Activated CD4-positive, alpha-beta T cell treated with anti-CD3 and anti-CD28 coated beads for 48 hours (primary cell): ENCODE measurements at places on chromosomes 12 and 14.

DNA sequence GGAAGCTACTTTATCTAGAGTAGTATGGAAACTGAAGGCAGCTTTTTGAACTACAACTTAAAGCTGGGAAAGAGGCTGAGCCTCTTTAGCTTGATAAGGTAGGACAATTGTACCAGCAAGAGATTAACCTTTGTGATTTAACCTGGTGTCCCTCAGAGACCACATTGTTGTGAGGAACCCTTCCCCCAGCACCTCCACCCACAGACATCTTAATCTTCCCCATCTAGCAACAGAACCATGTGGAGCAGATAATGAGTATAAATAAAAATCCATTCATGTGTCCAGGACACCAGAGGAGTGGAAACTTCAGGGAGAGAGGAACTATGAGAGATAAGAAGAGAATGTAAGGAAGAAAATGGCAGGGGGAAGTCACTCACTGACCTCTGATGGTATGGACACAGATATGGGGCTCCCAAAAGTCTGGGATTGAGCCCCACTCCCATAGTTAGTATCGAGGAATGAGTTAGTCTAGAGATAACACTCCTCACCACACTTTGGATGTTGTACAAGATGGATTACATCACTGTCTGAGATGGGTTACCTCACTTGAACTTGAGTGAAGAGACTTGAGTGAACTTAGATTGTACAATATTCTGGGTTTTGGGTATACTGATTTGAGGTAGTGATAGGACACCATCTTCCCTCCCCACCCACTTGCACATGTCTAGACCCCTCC lies 33.9 kb upstream of the SLC38A2 start:
- DNase-seq = no peak

DNA sequence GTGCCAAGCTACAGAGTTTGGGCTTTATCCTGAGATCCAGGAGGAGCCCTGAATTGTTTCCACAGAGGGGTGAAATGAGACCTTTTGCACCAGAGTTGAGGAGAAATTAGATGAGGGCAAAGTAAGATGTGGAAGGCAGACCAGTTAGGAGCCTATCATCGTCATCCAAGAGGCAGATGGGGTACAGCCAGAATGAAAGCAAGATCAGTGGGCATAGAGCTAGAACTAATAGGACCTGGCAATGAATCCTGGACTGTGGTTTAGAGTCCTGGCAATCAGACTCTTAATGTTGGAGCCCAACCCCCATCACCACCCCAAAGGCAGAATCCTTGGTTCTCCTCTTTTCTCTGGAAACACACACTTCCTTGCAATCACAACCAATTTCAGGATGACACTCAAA lies 166.6 kb upstream of the HMGA2 start:
- no peak for DNase-seq

GRCh38 chr12:102365365-102365764 lies 115.0 kb downstream of the IGF1 start:
- no peak for DNase-seq

DNA sequence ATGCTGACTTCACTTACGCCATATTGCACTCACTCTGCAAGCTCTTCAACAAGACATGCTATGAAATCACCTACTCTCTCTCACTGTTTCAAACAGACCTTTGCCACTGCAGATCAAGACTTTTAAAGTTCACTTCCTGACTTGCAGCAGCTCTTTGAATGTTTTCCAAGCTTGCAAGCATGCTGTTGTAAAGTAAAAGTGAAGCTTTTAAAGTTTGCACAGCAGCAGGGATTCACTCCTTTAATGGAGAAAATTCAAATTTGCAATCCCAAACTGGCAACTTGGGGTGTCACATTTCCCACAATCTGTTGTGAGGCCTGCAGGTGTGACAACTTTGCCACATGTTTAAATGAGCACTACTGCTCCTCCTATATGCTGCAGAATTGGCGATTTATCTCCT lies 270.9 kb downstream of the ALX1 start:
- no peak for DNase-seq

DNA sequence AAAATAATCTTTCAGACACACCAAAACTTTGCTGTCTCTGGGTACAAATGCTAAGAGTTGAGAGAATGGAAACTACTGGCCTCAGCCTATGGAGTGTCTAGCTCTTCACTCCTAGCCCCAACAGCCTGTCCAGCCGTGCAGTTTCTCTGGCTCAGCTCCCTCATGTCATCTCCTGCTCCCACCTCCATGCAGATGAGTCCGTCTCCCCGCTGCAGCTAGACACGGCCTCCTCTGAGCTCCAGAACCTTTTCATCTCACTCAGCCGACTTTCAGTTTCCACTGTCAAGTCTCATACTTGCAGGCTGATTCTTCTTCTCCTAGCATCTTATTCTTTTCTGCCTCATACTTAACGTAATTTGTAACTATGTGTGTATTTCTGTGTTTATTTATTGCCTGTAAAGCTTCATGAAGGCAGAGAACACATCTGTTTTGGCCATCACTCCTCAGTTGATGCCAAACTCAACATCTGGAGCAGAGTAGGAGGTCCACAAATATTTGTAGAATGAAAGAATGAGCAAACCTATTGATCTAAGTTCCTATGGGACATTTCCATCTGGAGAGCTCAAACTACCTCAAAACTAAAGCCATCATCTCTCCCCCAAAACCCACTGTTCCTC lies 139.8 kb upstream of the PWP1 start:
- no peak for DNase-seq

GRCh38 chr12:49088932-49089330 lies 5.7 kb downstream of the DHH start:
- no peak for DNase-seq

DNA sequence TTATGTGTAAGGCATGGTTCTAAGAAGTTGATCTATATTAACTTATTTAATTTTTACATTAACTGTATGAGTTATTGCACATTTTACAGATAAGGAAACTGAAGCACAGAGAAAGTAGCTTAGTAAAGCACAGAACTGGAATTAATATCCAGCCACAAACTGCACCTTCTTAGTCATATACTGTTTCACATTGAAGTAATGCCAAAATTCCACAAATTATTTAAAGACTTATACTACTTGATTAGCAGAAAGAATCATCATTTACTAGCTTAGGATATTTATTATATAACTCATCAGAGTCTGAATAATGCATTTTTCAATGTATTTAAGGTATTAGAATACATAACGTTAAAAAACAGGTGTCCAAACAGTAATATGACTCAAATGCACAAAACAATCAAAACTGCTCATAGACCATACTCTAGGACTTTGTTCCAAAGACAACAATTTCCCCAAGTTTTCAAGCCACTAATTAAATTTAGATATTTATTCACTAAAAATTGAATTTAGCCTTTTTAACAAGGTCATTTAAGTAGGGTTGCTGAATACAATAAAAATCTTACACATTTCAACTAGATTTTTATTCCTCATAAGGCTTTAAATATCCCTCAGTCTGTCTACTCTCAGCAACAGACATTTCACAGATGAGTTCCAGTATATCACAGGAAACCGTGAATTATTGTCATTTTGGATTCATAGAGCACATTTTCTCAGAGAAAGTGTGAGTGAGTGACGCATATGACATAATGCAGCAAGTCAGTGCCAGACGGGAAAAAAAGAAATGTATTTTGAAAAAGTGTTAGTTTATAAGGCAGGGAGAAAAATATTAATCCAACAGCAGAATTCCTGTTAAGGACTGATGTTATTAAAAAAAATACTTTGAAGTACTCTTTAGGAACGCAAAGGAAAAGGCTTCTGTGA lies 782.5 kb downstream of the TMTC2 start:
- no peak for DNase-seq

DNA sequence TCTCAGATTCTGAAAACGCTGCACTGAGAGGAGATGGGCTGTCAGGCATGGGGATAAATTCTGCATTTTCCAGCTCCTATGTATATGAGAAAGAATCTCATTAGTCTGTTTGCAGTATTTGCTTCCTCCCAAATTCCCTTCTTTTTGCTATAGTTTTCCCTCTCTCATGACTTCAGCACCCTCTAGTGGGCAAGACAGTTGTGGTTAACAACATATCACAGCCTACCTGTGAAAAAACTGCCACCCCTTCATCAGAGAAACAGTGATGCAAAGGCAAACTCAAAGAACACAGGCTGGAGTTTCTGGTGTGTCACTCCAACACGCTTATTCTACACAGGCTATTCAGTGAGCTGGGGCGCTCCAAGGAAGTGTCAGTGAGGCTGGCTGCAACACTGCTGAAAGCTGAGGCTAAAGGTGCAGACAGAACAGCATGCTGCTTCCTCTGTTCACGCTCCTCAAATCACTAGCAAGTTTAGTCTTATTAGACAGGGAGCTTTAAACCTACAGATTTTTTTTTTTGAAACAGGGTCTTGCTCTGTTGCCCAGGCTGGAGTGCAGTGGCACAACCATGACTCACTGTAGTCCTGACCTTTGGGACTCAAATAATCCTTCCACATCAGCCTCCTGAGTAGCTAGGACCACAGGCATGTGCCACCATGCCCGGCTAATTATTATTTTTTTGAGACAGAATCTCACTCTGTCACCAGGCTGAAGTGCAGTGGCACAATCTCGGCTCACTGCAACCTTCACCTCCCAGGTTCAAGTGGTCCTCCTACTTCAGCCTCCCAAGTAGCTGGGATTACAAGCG lies 19.3 kb downstream of the ZC2HC1C start:
- DNase-seq = peak; percentile 40

- DNase-seq = no peak
Observed at GRCh38 chr12:53466640-53467039, 14.7 kb downstream of the PCBP2 start.

DNA sequence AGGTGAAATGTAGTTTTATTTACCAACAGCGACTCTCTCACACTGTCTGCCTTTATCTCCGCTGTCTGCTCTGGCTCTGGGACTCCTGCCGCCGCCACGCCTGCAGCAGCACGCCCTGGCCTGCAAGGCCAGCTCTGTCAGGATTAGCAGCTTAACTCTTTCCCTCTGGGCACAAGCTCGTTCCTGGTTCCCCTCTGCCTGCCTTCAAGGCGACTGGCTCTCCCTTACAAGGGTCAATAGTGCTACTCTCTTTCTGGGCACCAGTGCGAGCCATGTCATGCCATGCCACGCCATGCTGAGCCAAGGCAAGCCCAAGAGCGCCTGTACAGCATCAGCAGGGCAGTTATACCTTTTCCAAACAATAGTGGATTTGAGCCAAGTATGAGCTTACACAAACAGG lies 3.6 kb upstream of the CLEC2B start:
- DNase-seq = no peak

GRCh38 chr14:54108481-54109471 lies 152.2 kb upstream of the BMP4 start:
- DNase-seq = no peak

- no peak for DNase-seq
Observed at GRCh38 chr14:90675399-90675798, 140.8 kb downstream of the TTC7B start.

DNA sequence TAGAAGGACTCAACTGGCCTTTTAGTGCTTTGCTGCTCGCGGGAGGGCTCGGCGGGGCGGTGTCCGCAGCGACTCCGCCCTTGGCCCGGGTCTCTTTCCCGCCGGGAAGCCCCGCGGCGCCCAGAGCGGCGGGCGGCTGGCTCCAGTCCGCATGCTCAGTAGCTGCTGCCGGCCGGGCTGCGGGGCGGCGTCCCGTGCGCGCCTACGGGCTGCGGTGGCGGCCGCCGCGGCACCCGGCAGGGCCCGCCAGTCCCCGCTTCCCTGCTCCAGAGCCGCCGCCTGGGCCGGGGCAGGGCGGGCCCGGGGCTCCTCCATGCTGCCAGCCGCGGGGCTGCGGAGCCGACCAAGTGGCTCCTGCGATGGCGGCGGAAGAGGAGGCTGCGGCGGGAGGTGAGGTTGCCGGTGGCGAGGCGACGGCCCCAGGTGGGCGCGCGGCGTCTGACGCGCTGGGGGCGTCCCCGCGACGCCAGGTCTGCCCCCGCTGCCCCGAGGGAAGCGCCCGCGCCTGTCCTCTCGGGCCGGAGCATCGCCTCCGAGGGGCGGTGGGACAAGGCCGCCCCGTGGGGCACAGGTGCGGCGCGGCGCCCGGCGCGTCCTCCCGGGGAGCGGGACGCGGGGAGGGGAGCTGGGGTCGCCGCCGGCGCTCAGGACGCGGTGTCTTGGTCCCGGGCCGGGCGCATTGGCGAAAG lies at the start of gene BMAL2:
TSS of gene BMAL2 (plus strand) at position 123 of the 689 bp plus-strand sequence. CDS start at position 360, 237 bp downstream.
- DNase-seq = peak; percentile 55

DNA sequence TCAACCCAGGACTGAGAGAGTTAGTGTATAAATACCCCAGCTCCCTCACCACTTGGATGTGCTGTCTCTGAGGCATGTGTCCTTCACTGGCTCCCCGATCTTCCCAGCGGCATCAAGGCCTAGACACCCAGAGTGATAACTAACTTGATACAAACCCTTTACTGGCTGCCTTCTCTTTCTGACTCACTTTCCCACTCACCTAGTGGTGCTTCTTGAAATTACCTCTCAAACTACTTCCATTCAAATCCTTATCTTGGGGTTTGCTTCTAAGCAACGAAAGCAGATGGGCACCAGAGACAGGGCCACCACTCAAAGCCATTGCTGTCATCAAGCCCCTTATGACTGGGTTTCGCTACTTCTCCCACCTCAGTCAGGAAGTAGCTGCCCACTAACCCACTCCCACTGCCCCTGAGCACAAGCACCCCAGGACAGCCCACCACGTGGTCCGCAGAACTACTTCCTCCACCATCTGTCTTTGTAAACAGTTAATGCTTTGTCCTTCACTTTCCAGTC lies 17.2 kb downstream of the ZFP36L1 start:
- no peak for DNase-seq

DNA sequence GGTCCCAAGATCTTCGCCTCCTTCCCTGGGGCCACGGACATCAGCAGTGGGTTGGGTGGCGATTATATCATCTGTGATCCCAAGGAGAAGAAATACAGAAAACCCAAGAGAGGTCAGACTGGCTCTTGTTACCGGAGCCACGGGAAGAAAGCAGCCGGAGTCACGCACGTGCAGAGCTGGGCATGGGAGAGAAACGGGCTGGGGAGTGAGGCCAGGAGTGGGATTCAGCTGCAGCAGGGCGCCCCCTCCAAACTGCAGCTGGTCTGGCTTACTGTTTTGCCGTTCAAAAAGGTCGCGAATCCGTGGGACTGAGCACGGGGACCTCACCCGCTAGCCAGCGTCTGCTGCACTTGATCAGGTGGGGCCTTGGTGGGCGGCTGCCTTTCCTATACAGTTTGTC lies 206.6 kb upstream of the PRMT8 start:
- no peak for DNase-seq

DNA sequence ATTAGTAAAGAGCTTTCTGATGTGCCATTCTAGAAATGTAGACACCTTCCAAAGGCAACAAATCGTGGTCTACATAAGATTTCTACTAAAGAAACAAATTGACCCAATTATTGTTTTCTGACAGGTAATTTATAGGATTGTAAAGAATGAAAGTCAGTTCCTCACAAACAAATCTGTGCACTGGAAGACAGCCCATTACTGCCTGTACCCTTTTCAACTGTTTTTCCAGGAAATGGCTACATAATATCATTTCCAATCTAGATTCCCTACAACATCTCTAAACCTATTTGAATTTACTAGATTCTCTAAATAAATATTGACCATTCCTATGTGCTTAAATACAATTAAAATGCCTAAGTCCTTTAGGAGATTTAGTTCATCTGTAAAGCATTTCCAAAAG lies 939.1 kb downstream of the FSCB start:
- no peak for DNase-seq

- peak; percentile 88 for DNase-seq
Observed at GRCh38 chr12:76158518-76159321, 74.2 kb upstream of the NAP1L1 start.

DNA sequence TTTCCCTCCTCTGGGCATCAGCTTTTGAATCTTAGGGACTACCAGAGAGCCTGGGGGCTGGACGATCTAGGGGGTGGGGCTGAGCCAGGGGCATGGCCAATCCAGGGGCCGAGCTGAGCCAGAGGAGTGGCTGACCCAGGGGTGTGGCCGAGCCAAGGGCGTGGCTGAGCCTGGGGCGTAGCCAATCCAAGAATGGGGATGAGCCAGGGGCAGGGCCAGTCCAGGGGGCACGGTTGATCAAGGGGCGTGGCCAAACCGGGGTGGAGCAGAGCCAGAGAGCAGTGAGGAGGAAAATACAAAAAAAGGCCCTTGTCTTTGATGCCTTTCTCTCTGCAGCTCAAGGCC lies 219.3 kb upstream of the NOS1 start:
- peak; percentile 7 for DNase-seq
